Gastroesophageal sphincter (tissue), 4 donors: ENCODE measurements at places on chromosomes 3 and 15. TPM values are rescaled to one million over a fixed set of nuclear protein-coding genes. Genes with fewer than 3 reads are reported as not detected.

DNA sequence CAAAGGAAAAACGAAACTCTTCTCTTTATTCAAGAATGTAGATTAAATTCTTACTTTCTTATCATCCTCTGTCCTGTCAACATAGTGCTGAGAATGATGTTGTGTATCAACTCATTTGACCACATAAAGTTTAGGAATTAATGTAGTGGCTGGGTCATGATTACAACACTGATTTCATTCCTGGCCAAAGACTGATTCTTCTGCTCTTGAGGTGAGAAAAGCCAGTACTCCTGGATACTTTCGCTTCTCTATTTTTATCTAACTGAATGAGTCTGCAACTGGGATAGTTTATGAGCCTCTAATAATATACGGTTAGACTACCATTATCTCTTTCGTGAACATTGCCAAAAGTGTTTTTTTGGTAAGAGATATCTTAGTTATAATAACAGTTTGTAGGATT lies 173.0 kb downstream of the LPP start:
- ATAC-seq = peak; percentile 44

DNA sequence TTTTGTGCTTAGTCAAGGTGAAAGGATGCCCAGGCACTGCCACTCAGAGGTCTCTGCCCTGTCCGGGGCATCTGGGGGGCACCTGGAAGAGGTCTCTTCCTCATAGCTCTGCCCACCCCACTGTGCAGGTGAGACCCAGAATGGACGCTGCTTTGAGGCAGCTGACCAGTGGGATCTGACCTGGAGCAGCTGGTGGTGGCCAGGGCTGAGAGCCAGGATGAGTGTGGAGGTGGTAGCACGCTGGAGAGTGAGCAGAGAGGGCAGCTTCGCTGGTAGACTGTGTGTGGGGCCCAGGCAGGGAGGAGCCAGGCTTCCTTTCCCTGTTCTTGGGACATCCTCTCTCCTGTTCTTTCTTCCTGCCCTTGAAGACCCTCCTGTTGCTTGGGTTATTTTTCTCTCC lies 32.2 kb upstream of the PLA2G4E start:
- no peak for ATAC-seq

DNA sequence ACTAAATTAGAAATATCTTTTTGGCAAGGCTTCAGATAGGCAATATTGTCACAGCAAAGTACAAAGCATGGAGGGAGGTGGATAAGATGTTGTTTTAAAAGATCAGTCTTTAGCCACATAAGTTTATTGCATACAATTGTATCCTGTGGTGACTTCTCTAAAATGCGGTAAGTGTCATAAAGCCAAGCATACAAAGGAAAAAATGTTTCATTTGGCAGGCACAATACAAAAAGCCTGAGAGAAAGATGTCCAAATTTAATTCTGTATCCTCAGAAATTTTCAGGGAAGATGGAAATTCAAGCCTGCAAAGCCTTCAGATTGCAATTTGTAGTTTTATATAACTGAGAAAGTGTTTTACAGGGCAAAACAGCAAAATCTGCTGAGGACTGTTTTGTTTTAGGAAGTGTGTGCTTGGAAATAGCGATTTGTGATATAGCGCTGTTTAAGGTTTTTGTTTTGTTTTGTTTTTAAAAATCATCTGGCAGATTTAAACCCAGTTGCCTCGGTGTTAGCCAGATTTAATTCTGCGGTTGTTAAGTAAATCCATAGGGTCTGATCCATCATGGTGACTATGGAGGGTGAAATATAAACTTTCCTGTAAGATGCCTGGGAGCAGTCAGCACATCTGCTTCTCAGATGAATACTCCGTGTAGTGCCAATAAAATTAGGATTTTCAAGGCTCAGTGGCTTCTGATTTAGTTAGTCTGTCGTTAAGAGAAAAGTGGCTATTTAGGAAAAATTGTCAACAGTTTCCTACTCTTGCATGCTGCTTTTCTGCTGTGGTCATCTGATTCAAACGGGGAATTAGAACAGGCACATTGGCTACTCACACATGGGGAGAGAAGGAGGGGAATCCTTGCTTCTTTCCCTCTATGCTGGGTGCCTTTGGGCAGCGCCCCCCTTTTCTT lies 8.0 kb downstream of the KAT2B start:
- no peak for ATAC-seq

DNA sequence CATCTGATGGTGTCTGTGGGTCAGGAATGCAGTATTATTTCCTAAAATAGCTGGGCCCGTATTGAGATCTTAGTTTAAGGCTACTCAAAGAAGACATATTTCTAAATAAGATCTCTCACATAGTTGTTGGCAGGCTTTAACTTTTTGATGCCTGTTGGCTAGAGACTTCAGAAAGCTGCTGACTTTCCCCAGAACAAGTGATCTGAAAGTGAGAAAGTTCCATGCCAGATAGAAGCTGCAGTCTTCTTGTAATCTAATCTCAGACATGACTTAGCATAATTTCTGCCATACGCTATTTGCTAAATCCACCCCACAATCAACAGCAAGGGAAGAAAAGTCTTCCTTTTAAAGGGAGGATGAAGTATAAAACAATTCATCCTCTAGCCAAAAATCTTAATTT lies 867.1 kb downstream of the IGSF11 start:
- ATAC-seq = no peak

DNA sequence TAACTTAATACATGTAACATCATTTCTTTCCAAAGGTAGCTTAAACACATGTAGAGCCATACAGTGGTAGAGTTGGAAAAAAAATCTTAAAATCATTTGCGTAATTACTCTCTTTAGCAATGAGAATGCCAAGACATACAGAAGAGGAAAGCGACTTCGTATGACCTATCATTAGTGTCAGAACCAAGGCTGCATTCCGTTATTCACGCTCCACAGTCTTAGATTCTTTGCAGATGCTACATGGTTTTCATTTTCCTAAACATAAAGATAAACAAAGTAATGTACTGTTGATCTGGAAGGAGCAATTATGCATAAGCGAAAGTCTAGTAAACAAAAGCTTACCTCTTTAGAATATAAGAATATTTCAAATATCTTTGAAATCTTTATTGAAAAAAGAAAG lies 410.3 kb upstream of the TPRG1 start:
- no peak for ATAC-seq

DNA sequence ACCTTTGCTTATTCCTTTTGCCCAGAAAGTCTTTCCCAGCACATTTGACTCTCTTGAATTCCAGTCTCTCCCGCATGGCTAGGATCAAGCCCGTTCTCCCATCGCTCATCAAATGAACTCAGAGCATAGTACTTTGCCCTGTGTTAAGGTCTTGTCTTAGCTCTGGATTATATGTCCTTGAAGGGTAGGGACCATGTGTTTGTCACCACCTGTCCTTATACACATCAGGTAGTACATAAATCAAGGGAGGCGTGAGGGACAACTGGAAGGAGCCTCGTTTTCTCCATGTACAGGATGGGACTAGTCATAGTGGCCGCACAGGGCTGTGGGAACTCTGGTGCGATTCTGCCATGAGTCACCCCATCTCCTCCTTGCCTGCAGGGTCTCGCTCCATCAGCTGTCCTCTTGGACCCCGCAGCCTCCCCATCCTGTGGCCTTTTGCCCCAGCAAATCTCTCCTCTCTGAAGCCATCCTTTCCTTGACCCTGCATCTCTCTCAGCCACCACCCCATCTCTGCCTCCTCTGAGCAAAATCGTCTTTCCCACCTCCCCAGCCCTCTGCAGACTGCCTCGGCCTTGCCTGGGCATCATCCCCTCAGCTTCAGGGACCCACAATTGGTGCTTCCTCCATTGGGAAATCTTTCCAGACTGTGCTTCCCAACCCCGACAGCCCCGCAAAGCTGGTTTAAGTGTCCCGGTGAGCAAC lies 33.4 kb upstream of the RAB6B start:
- no peak for ATAC-seq

DNA sequence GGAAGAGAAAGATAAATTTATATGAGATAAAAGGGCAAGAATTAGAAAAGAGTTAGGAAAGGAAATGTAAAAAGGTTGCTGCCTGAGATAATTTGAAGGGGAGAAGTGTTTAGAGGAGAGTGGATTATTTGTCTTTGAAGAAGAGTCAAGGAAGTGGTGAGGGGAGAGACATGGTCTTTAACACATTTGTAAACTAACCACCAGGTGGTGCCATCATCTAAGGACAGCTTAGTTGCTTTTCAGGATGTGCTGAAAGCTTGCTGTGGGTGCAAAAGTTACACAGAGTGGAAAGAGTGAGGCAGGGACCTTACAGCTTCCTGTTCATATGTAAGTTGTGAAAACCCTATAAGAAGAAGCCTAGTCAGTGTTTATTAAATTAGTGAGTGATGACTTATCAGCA lies 114.1 kb upstream of the DNAJC19 start:
- ATAC-seq = no peak

GRCh38 chr3:102124282-102124681 lies 275.0 kb downstream of the NFKBIZ start:
- ATAC-seq = peak; percentile 67

- ATAC-seq = no peak
These were observed 15.5 kb upstream of the ACAP2 start for GRCh38 chr3:195458316-195458717.

DNA sequence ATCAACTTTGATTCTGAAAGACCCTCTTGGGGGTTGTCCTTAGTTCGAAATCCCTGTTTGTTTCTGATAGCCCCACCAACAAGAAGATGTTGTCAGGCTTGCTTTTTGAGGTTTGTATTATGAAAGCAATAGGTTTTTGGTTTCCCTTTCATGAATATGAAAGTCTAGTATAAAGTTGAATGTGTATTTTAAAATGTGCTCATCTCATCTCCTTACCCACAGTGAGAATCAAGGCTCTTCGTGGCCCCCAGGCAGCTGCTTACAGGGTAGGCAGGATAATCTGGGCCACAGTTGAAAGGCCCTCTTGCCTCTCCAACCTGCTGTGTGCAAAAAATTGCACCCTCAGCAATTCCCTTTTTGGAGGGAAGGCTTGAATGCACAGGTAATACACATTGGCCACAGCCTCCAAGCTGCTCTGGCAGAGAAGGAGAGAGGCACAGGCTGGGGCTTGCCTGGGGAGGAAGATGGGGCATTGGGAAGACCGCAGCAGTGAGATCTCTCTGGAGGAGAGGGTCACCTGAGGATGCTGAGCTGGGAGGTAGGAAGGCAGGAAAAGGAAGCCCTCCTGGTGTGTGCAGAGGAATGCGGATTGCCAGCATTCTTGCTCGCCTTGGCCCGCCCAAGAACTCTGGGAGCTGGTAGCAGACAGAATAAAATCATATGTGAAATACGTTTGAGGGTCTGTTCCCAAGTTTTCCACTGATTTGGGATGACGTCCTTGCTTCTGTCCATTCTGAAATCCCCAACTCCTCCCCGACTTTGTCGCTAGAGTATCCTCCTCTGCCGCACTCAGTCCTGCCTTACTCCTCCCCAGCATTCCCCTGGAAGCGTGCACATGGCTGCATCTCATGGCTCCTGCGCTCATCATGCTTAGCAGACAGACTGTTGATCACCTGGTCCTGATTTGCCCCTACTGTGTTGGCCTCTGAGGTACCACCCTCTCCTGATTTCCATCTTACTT lies 196.4 kb downstream of the RPLP1 start:
- ATAC-seq = no peak

GRCh38 chr15:47803767-47804166 lies 86.5 kb downstream of the SEMA6D start:
- no peak for ATAC-seq

The TGM4 gene
- not detected for total RNA-seq

The KLHL40 gene
- not detected for total RNA-seq

The IL17RD gene
- 11.0 TPM for total RNA-seq

The CLDN1 gene
- 3.0 TPM for total RNA-seq

The STRIT1 gene
- total RNA-seq = not detected
